ENCODE measurements at places on chromosomes 7 and 10.

GRCh38 chr7:96203786-96204185 is 118.1 kb downstream of the SLC25A13 start:
- DNase-seq, result no peak

GRCh38 chr7:102184303-102184702 is 102.4 kb upstream of the SH2B2 start:
- no peak for DNase-seq

- no peak for DNase-seq
Measured at GRCh38 chr7:151735186-151735850, 141.6 kb downstream of the PRKAG2 start.

DNA sequence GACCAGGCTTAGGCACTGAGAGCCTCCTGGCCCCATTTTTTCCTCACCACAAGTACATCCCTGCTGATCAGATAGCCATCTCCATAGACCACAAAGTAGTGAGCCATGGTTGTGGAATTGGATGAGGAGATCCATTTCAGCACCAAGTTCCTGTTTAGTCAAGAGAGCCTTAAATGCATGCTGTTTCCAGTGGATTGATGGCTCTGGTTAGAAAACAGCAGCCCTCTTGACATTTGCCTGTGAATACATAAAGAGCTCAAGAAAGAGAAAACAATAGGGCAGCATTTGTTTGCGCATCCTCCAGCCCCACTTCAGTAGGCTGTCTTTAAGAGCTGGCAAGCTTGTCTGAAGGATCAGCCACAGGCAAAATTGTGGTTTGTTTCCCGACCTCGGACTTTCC is 251.2 kb downstream of the POU6F2 start:
- no peak for DNase-seq

- DNase-seq, result no peak
Measured at GRCh38 chr10:12826800-12827372, 174.6 kb downstream of the CCDC3 start.

GRCh38 chr10:132739225-132739613 is 46.7 kb downstream of the NKX6-2 start:
- no peak for DNase-seq

DNA sequence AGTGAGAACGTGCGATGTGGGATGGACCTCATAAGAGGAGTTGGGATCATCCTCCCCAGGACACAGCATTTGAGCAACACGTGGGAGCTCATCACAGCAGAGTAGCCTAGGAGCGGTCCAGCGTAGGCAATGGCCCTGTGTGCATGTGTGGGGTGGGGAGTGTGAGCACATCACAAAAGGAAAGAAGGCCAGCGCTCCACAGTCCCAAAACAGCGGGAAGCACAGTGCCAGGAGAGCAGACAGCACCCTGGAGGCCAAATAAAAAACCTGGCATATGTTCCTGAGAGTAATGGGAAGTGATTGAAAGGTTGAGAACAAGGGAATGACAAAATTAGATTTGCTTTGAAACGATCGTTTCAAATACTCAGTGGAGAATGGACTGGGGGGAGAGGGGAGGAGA is 226.0 kb downstream of the C7orf25 start:
- no peak for DNase-seq

- DNase-seq, result no peak
Measured at GRCh38 chr7:84479059-84479458, 284.5 kb upstream of the SEMA3A start.

GRCh38 chr7:154480817-154481216 is 428.6 kb downstream of the DPP6 start:
- no peak for DNase-seq

DNA sequence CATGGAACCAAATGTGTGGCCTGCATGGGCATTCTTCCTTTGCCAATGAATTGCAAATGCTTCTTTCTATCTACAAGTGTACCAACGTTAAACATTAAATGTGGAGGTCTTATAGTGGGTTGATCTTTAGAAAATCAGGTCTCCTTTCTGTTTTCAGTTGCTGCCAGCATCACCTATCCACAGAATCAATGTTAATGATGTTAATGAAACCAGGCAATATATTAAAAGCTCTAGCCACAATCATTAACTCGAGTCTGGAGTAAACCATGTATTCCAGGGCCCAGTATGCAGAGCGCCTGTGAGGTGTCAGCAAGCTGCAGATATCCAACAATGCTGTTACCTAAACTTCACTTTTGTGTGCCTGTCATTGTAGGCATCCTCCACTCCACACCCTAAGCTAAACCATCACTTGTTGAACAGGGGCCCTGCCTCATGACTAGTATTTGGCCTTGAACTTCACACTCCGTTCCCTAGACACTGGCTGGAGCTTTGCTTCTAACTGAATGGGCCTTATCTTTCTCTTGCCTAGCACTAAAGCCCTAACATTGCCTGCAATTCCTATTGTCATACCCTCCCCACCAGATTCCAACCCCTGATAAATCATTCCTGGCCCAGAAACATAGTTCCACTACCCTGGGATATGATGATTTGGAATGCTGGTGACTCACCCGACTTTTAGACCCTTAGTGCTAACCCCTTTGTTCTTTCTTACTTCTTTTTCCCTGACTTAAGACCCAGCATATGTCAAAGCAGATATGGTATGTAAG is 24.3 kb upstream of the ITGB8 start:
- no peak for DNase-seq

DNA sequence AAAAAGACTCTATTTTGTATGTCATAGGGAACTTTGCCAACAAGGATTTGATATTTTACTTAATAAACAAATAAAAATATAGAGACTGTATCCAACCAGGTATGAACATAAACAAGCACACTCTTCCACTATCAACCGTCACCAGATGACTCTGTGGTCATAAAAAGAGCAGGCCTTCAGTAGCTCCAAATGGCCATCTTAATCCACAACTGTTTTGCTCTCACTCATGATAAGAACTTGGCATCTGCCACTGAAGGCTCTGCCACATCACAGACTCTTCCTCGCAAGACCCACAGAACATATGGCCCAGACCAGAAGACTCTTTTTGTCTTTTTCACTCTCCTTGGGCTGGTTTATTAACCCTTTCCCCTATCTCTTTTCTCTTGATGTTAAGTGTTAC is 98.7 kb upstream of the POM121L12 start:
- no peak for DNase-seq

- no peak for DNase-seq
Measured at GRCh38 chr10:70481105-70481504, 2.5 kb downstream of the PALD1 start.

- no peak for DNase-seq
Measured at GRCh38 chr7:99027841-99028240, 116.1 kb downstream of the SMURF1 start.

DNA sequence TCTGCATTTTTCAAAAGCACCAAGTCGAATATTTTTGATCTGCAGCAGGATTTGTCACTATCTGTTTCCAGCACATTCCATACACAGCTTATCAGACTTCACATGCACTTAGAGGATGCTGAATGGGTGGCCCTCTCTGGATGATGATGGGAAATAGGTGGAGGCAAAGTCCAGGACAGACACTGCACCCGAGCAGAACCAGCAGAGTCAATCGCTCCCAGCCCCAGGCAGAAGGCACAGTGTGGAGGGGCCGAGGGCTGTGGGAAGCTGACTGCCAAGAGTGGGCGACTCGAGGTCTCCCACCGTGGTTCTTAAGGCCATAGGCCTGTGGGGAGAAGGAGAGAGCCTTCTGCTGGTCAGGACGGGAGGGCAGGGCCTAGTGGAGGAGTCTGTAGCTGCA is 490.2 kb upstream of the MGMT start:
- DNase-seq, result no peak

DNA sequence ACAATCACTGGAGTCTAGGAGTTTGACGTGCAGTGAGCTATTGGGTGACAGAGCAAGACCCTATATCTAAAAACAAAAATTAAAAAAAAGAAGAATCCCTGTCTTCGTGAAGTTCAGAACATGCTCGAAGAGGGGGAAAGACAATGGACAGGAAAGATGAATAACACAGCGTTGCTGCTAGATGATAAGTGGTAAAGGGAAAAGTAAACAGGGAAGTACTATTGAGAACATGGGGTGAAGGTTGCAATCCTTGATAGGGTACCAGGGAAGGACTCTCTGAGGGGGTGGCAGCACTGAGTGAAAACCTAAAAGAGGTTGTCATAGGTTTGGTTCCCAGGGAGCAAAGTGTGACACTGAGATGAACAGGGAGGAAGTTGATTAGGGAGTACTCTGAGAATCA is 2.8 kb upstream of the ABRAXAS2 start:
- no peak for DNase-seq

GRCh38 chr10:29603223-29603896 is 31.4 kb downstream of the SVIL start:
- DNase-seq, result no peak

DNA sequence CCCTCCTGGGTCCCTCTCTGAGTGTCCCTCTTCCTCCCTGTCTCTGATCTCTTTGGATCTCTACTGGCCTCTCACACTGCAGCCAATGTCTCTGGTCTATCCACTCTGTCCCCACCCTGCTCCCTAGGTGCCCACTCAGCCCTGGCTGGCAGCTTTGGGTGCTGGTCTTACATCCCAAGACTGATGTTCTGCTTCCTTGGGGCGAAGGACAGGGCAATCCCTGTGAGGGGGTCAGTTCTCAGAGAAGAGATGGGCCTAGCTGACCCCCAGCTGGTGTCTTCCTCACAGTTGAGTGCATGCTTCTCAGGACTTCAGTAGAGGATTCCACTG is 51.7 kb upstream of the CAMK2B start:
- DNase-seq, result no peak

DNA sequence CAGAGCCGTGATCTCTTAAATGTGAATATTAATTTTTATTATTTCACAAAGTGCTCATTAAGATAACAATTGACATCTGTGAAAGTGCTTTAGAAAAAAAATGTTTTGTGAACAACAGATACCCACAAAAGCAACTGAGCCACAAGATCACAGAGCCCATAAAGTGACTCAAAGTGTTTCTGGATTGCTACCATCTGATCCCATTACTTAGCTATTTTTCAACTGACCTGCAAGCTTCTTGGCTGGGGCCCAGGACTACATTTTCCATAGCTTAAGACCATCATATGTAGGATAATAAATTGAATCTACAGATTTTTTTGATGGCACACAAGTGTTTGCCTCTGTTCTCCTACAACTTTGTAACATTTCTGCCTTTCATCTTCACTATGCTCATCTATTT is 674.4 kb downstream of the PHTF2 start:
- DNase-seq, result no peak

GRCh38 chr7:75537731-75538130 is 45.6 kb downstream of the SPDYE5 start:
- DNase-seq, result no peak

- no peak for DNase-seq
Measured at GRCh38 chr7:24595671-24596418, 22.6 kb downstream of the PALS2 start.

- no peak for DNase-seq
Measured at GRCh38 chr10:67793313-67793712, 44.7 kb downstream of the DNAJC12 start.

- no peak for DNase-seq
Measured at GRCh38 chr10:108598320-108598695, 1325.0 kb downstream of the XPNPEP1 start.

GRCh38 chr10:8103543-8103942 is 49.1 kb downstream of the GATA3 start:
- DNase-seq, result no peak

GRCh38 chr10:31262672-31263071 is 56.3 kb upstream of the ZEB1 start:
- no peak for DNase-seq

DNA sequence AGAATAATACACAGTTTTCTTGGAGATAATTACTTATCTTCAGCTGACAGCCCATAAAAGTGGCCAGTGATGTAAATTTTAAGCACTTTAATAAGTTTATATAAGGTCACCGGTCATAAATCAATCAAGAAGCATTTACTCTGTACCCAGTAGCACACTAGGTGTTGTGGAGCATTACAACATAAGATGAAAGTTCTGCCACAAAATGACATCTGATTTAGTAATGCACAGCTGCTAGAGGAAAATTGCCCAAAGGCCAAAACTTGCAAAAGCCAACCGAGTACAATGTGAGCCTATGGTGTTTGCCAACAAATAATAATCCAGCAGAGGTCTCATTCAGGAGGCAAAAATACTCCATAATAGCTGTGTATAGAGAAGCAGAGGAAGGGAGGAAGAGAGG is 63.6 kb downstream of the GPR37 start:
- DNase-seq, result no peak

GRCh38 chr10:73915206-73915851 is 4.4 kb downstream of the PLAU start:
- no peak for DNase-seq

- DNase-seq, result no peak
Measured at GRCh38 chr7:148918058-148918596, 34.0 kb upstream of the EZH2 start.

GRCh38 chr10:128073890-128074289 is 52.3 kb downstream of the MKI67 start:
- no peak for DNase-seq

- DNase-seq, result no peak
Measured at GRCh38 chr10:120732643-120733313, 118.4 kb upstream of the WDR11 start.

DNA sequence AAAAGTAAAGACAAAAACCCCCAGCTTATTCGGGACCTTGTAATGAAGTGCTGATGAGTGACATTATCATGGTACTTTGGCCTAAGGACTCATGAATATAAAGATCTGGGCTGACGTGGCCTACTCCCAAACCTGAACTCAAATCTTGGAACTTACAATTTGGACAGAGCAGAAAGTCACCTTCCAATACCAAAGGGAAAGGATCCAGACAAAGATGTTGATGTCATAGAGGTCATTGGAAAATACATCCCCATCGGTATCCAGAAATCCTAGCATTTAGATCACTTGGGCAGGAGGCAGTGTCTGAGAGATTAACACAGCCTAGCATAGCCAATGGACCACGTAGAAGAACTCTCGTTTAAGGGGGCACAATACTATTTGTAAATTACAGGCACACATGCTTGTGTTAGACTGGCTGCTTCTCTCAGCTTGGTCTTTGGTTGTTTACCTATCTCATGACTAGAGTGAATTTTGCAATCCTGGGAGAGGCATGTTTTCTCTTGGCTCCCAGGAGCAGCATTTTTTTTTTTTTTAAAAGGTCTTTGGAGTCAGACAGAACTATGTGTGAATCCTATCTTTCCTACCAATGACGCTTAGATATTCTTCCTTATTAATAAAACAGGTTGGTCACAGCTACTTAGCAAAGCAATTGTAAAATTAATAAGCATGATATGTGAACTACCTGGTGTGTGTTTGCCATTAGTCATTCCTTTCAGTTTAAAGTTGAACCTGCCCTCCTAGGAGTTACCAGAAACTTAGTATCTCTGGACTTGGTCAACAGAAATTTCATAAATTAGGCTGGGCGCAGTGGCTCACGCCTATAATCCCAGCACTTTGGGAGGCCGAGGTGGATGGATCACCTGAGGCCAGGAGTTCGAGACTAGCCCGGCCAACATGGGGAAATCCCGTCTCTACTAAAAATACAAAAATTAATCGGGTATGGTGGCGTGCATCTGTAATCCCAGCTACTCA is 27.8 kb upstream of the MRPS33 start:
- DNase-seq, result no peak

DNA sequence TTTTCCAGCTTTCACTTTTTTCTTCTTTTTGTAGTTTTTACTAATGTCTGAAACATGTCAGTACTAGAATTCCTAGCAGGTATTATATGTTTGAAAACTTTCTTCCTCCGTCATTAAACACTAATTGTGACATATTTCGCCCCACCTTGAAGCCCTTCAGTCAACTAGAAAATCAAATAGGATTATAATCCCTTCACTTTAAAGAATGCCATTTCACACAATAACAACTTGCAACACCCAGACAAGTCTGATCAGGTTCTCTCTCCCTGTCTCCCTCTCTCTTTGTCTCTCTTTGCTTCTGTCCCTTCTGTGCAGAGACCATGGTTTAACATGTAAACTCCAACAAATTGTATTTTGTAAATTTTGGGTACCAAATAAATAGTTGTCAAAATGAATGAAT is 373.5 kb downstream of the SEMA3D start:
- no peak for DNase-seq

- no peak for DNase-seq
Measured at GRCh38 chr10:27692663-27693062, 53.0 kb downstream of the MKX start.
